ENCODE measurements at places on chromosomes 3 and 15.

GRCh38 chr3:52801839-52802238 lies 7.2 kb downstream of the ITIH3 start:
- no peak for DNase-seq

DNA sequence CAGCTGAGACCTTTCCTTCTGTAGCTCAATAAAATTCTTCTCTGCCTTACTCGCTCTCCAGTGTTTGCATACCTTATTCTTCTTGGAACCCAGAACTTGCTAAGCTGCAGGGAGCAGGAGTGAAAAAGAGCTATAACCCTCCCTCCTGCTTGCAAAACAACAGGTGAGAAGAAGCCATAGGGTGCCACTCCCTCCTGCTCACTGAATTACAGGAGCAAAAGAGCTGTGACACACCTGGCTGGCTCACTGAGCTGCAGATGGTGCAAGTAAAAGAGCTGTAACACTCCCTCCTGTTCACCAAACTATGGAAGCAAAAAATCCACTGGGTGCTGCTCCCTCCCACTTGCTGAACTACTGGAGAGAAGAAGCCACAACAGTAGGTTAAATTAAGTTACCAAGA lies 44.2 kb upstream of the C2CD4B start:
- no peak for DNase-seq

- no peak for DNase-seq
These were observed 102.6 kb upstream of the IL12A start for GRCh38 chr3:159886050-159886449.

DNA sequence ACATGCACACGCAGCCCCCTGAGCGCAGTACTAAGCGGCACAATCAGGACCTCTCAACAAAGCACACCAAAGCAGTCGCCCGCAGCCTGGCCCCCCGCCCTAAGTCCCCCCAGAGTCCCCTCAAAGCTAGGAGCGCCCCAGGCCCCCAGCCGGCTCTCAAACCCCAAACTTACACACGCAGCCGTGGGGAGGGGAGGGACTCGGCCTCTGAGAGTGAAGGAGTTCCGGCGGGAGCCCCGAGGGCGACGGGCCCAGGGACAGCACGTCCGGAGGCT lies 5.5 kb downstream of the GATA2 start:
- no peak for DNase-seq

DNA sequence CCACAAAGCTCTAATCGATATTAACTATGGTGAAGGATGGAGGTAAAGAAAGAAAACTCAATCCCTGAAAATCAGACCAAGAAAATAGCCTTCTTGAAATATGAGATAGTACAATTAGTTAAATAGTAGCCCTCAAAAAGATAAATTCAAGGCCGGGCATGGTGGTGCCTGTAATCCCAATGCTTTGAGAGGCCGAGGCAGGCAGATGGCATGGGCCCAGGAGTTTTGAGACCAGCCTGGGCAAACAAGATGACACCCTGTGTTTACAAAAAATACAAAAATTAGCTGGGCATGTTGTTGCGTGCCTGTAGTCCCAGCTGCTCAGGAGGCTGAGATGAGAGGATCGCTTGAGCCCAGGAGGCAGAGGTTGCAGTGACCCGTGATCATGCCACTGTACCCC lies 31.6 kb upstream of the CEP152 start:
- no peak for DNase-seq

DNA sequence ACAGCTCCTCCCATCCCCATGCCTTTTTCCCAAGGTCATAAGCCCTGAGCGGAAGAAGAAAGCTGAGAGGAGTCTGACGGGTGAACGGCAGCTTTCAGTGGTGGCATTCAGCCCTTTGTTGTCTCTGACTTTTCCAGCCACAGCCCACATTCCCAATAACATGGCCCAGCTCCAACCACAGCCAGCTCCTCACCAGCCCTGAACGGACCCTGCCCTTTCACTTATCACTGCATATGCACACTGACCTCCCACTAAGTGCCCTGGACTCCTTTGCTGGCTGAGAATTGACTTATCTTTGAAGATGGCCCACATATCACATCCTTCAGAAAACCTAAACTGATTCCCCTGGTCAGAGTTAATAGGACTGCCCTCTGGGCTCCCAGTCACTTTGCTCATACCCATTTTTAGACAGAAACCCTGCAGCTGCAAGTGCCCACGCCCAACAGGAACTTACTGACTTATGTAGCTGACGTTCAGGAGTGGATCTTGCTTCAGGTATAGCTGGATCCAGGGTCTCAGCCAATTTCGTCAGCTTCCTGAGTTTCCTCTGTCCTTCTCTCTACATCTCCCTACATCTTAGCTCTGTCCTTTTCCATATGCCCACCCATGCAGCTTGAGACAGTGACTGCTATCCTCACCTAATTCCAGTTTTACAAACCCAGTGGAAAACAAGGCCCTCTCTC lies 348.5 kb upstream of the PROK2 start:
- DNase-seq = no peak

GRCh38 chr15:57281321-57281720 lies 95.0 kb upstream of the CGNL1 start:
- DNase-seq = no peak

DNA sequence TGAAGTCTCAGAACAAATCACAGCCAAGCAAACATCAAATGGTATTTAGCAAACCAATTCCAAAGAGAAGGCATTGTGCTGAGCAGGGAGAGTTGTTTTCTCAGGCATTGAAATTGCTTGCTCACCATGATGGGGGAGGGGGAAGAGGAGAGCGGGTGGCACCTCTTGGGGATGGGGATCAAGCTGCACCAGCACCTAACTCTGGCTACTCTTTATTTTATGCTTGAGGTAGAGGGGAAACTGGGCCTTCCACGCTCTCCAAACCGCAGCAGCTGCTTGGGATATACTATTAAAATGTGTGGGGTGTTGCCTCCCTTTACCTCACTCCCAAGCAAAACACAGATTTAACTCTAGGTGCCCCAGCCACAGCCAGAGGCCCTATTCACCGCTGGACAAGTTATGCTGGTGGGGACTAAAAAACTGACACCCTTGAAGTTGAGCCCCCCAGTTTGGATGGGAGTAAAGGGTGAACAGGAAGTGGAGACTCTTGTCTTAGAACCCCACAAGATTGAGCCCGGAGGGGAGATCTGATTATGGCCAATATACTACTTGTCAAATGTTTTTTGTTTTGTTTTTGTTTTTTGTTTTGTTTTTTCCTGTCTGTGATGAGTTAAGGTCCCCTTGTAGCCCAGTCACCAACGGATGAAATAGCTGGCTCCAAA lies 5.0 kb upstream of the FOXB1 start:
- no peak for DNase-seq

DNA sequence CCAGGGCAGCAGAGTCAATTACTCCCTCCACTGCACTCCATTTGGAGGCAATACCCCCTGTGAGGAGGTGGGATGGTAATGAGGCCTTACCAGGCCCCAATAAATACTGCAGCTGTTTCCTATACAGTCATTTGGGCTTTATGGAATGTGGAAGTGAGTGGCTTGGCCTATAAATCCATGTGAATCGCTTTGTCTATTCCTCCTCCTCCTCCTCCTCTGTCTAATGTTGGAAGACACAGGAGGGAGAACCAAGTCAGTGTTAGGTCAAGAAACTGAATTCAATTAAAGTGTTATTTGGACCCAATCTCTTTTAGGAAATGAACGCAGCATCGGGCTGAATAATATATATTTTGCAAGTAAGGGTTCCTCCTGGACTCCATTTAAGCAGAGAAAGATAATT lies 17.3 kb upstream of the SRGAP3 start:
- DNase-seq = no peak

- DNase-seq = no peak
These were observed 47.0 kb downstream of the LRIG1 start for GRCh38 chr3:66453651-66454463.

DNA sequence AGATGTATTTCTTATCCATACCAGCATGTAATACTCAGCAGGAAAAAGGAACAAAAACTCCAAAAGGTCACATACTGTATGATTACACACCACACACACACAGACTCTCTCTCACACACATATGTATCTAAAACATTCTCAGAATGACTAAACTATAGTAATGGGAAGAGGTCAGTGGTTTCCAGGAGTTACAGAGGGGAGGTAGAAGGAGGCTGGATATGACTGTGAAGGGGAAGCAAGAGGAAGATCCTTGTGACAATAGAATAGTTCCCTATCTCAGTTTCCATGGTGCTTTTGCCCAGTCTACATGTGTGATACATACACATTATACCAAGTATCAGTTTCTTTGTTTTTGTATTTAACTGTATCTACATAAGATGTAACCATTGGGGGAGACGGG lies 190.1 kb downstream of the IL5RA start:
- no peak for DNase-seq

DNA sequence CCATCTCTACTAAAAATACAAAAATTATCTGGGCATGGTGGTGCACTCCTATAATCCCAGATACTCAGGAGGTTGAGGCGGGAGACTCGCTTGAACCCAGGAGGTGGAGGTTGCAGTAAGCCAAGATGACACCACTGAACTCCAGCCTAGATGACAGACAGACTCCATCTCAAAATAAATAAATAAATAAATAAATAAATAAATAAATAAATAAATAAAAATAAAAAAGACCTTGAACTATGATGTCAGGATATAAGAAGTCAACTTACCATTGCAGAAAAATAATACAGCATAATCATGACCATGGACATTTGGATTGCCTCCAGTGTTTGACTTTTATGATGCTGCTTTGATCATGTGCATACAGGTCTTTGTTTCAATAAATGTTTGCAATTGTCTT lies 484.3 kb upstream of the ROBO1 start:
- no peak for DNase-seq

DNA sequence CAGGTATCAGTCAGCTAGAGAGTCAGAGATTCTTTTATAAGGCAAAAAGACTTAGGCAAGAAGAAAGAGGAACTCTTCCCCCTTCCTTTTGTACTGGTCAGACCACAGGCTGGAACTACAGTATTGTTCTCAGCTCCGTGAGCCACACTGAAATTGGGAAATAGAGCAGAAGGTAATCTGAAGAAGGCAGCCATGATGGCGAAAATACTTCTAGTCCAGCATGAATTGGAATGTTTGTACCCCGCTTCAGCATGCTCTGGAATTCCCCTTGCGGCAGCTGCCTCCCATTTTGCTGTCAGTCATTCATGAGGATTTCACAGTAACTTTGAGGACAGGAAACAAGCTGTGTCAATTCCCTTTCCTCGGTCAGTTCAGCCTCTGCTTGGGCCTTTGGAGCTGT lies 96.2 kb downstream of the CORO2B start:
- no peak for DNase-seq

- DNase-seq = no peak
These were observed 1.4 kb downstream of the FURIN start for GRCh38 chr15:90869601-90870353.

GRCh38 chr15:60394689-60395097 lies 3.1 kb downstream of the ANXA2 start:
- DNase-seq = no peak

GRCh38 chr3:176873261-176873660 lies 324.0 kb downstream of the TBL1XR1 start:
- no peak for DNase-seq

- DNase-seq = no peak
These were observed 6.2 kb downstream of the ETV5 start for GRCh38 chr3:186102687-186103086.

- no peak for DNase-seq
These were observed 110.1 kb downstream of the PLD1 start for GRCh38 chr3:171700157-171700556.

DNA sequence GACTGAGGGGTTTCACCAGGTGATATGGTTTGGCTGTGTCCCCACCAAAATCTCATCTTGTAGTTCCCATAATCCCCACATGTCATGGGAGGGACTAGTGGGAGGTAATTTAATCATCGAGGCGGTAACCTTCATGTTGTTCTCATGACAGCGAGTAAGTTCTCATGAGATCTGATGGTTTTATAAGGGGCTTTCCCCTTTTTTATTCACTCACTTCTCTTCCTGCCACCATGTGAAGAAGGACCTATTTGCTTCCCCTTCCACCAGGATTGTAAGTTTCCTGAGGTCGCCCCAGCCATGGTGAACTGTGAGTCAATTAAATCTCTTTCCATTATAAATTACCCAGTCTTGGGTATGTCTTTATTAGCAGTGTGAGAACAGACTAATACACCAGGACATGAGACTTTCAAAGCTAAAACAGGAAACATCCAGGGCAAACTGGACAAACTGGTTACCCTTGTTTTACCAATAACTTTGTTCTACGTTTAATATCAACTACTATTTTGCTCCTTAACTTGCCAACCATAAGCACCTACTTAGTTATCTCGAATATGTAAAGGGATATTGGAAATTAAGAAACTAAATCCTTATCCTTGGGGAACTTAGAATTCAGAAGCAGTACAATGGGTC lies 98.2 kb downstream of the MYH15 start:
- no peak for DNase-seq

GRCh38 chr3:66633402-66634381 lies 132.9 kb upstream of the LRIG1 start:
- no peak for DNase-seq

Data from activated T-helper 1 cell treated with Interleukin-2 at 50 U/mL for 16 hours (primary cell).